ENCODE measurements at places on chromosomes 3 and 15.

- peak; percentile 38 for DNase-seq
Measured at GRCh38 chr3:33883538-33883950, 85.1 kb downstream of the PDCD6IP start.

GRCh38 chr3:25049304-25049703 lies 378.8 kb upstream of the RARB start:
- no peak for DNase-seq

DNA sequence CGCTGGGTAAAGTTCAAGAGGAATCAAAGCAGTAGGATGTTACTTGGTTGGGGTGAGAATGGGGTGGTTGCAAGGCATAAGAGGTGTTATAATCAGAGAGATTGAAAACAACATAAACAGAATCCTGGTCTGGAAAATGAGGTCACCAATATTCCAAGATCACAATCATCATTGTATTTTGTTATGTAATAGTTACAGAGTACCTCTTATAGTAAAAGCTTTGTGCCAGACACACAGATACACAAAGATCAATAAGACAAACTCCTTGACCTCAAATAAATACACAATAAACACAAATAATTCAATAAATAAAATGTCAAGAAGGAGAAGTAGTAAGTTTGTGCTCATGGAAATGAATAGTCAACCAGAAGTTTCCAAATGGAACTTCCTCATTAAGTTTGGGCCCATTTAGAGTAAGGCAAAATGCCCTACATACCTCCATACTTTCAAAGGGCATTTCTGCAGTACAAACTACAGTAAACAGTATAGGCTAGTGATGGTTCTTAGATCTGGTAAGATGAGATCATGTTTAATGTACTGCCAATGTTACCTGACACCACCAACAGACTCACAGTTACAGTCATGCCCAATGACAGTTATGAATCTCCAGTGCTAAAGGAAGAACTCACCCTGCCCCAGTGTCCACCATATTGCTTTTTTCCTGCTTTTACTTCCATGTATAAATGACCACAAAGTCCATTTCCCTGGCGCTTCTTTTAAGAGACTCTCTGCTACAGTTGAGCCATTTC lies 93.4 kb downstream of the KCNMB2 start:
- DNase-seq = no peak

- no peak for DNase-seq
Measured at GRCh38 chr3:148975248-148975647, 16.1 kb upstream of the GYG1 start.

DNA sequence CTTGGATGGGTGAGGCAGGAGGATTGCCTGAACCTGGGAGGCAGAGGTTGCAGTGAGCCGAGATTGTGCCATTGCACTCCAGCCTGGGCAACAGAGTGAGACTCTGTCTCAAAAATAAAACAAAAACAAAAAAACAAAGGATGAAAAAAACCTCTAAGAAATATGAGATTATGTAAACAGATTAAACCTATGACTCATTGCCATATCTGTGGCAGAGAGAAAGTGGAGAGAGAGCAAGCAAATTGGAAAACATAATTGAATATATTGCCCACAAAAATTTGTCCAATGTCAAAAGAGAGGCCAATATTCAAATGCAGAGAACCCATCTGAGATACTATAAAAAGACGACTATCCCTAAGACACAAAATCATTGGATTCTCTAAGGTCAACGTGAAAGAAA lies 1106.0 kb downstream of the OTOL1 start:
- no peak for DNase-seq

DNA sequence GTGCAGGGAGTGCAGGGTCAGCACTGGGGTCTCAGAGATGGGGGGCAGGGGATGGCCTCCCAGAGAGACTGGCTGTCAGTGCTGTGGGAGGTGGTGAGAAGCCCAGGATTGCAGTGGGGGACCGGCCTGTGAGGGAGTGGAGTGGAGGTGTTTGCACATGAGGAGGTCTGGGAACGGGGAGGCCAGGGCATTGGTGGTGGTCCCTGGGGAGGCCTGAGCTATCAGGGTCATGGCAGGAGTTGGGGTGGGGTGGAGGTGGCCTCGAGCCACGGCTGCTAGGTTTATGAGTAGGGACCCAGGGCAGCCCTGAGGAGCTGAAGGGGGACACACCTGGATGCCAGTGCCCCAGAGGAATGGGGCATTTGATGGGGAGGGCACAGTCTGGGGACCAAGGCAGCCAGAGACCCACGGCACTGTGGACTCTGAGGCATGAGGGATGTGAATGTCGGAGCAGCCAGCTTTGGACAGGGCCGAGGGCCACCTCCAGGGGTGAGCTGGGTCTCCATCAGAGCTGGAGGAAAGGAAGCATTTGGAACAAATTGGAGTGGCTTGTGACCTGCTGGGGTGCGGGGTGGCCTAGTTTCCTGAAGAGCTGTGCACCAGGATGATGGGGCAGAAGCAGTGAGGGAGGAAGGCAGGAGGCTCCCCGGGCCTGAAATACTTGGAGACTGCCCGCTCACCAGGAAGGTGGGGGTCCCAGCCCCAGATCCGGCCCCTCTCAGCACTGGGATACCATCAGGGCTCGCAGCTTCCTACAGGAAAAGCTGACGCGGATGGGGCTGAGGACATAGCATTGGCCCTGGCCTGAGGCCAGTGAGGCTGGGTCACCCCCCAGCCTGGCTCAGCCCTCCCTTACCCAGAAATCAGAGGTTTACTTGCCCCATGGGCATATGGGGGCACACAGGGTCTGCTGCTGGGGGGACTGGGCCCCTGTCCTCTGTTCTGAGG lies 9.5 kb upstream of the CSPG4 start:
- DNase-seq = no peak

- DNase-seq = no peak
Measured at GRCh38 chr3:116281313-116282143, 163.8 kb downstream of the LSAMP start.

GRCh38 chr3:12138044-12138443 lies 20.7 kb downstream of the TIMP4 start:
- no peak for DNase-seq

DNA sequence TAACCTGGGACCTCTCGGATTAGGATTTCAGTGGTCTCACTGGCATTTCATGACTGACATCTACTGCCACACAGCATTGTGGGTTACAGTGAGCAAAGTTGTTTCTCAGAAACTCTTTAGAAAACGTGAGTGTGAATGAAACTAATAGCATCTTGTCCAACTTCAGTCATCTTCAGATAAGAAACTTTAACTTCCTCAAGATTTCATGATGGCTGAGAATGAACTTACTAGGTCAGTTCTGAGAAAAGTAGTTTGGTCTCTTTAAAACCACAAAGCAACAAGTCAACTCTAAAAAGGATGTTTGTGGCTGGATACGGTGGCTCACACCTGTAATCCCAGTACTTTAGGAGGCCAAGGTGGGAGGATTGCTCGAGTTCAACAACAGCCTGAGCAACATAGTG lies 14.2 kb upstream of the HOMER2 start:
- no peak for DNase-seq

- no peak for DNase-seq
Measured at GRCh38 chr3:111943533-111943932, 35.3 kb upstream of the ABHD10 start.

DNA sequence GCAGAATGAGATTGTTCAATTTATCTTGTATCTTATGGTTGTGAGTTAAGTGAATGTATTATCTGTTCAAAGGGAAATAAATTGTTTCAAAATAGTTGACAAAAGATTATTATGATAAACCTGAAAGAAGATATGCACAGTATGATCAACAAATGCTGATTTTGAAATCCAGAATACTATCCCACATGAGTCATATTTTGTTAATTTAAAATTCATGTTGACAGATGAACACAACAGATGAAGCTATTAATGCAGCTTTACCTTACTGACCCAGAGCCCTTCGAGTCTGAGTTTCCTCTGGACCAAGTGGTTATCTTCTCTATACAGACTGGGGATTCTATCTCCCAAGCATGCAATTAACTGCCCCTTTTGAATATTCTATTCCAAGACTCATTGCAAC lies 482.8 kb downstream of the FGF12 start:
- DNase-seq = no peak

DNA sequence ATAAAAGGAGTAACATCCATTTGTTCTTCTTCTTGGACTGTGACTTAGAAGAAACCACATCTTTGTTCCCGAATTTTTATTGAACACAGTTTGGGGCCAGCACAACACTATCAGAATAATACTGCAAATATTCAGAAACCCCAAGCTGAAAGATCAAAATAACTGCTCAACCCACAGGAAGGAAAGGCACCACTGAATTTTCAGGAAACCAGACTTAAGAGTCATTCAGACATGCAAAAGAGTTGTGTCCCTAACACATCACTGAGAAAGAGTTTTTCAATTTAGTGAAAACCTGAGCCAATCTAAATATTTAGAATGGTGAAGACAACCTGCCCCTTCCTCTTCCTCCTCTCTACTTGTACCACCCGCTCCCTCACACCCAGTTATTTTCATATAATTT lies 295.0 kb upstream of the RORA start:
- no peak for DNase-seq

All from fibroblast of skin of left quadriceps (primary cell).